Stimulated activated CD4-positive, alpha-beta T cell treated with anti-CD3 and anti-CD28 coated beads, Interleukin-2, amount 100 ng/mL, for 4 hours (primary cell): ENCODE measurements at places on chromosomes 5 and 9.

- no peak for DNase-seq
Measured at GRCh38 chr5:140327589-140327988, 18.8 kb downstream of the HBEGF start.

- DNase-seq, result no peak
Measured at GRCh38 chr9:135612981-135613910, 26.1 kb downstream of the GLT6D1 start.

- DNase-seq, result no peak
Measured at GRCh38 chr9:101119206-101119819, 90.8 kb downstream of the PLPPR1 start.

- no peak for DNase-seq
Measured at GRCh38 chr5:148956477-148957385, 106.1 kb downstream of the SH3TC2 start.

GRCh38 chr9:92159058-92159457, 43.8 kb upstream of the SPTLC1 start:
- DNase-seq, result no peak

GRCh38 chr5:154190595-154191304, at the start of gene GALNT10:
TSS of gene GALNT10 (plus strand) at chr5:154190733. CDS start at chr5:154190867, 134 bp downstream.
- DNase-seq, result peak; percentile 42

GRCh38 chr5:77168161-77168878, 42.2 kb upstream of the PDE8B start:
- no peak for DNase-seq

DNA sequence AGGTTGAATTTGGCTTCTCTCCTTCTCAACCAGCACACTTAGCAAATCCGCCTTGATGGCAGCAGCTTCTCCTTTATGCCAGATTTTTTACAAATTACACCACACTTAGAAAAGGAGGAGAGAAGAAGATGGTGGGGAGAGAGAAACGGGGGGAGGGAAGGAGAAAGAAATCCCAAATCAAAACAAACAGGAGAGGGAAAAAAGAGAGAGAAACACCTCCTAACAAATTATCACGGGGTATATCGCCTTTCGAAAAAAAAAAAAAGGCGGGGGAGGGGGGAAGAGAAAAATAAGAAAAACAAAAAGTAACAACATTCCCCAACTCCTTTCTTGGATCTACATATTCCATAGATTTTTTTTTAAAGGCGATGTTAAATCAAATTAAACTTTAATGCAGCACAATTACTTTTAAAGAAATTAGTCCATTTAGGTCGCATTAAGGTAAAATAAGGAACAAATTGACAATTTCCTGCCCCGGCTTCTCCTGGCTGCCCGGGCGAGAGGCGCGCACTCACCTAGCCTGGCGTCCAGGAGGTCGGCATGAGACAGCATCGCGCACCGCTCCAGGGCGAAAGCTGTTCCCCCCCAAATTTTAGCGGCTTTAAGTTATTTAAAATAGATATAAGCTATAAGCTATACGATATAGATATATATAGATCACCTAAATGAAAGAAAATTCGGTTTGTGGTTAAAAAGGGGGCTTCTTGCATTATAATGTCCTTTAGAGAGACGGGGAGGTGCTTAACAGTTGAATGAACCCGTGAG, at the start of gene OTP:
TSS of gene OTP (minus strand) at position 716 of the 765 bp plus-strand sequence. CDS start at position 552, 164 bp downstream.
- DNase-seq, result no peak

GRCh38 chr9:100784755-100785154, 206.9 kb downstream of the CAVIN4 start:
- DNase-seq, result no peak

DNA sequence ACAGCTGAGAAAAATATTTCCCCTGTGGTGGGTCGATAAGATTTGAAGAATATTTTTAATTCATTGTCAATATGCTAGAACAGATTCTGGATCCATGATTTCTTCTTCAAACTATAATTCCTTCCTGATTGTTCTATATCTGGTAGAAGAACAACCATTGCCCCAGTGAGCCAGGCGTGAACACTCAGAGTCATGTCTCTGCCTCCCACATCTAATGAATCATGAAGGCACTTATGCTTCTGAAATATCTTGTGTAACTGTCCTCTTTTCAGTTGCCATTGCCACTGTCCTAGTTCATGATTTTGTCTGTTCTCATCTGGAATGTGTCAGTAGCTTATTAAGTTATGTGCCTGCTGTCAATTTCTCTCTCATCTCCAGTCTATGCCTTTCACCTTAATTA, 40.0 kb downstream of the GABRG2 start:
- no peak for DNase-seq

DNA sequence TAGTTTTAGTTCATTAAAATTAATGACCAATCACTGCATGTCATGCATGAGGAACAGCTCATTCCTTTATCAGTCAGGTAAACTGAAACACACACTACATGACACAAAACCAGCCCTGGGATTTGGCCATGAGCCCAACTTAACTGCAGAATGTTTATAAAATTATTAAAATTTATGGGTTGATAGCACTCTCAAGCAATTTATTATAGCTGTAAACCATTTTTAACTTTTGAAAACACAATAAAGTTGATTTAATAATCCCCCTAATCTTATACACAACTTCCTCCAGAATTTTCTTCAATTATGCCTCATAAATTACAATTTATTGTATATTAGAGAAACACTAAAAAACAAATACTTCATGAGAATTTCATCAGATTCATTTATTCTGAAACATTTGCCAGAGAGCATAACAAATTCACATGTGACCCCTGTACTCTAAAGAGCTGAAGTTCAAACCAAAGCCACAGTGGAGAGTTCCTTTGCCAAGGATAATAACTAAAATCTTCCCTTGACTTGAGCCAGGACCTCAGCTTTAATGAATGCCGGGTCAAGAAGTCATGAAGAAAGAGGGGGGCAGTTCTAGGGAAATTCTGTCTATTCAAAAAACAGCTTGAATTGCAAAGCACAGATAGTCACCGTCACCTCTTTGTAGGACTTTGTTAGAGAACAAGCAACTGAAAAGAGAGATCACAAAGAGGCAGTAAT, 763.7 kb upstream of the GRAMD2B start:
- DNase-seq, result no peak

GRCh38 chr5:172274951-172275753, 8.4 kb downstream of the UBTD2 start:
- DNase-seq, result peak; percentile 70

- peak; percentile 44 for DNase-seq
Measured at GRCh38 chr9:136312436-136312835, 8.5 kb upstream of the CCDC187 start.

DNA sequence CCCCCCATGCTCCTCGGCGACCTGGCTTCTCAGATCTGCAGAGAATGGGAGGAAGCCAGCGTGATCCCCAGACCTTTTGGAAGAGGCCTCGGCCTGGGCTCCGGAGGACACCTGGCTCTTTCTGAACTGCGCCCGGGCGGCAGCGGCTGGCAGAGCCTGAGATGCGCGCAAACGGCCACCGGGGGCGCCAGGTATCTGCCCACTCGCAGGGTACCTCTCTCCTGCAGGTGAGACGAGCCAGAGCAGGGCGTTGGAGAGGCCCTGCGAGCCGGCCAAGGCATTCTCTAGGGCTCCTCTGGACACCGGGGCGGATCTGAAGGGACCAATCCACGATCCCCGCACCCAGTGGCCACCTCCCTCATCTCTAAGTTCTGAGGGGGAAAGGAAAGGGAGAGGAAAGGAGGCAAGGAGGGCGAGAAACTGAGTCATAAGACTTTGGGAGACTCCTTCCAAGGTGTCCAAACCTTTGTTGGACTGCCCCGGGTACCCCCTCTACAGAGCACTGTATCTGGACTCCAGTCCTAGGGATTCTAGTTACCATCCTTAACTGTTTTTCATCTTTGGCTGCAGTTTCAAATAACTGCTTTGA, 55.0 kb upstream of the SLC46A2 start:
- no peak for DNase-seq

GRCh38 chr9:26163931-26164330, 485.7 kb upstream of the TUSC1 start:
- no peak for DNase-seq

GRCh38 chr5:5497152-5497788, 74.8 kb downstream of the ICE1 start:
- DNase-seq, result no peak

DNA sequence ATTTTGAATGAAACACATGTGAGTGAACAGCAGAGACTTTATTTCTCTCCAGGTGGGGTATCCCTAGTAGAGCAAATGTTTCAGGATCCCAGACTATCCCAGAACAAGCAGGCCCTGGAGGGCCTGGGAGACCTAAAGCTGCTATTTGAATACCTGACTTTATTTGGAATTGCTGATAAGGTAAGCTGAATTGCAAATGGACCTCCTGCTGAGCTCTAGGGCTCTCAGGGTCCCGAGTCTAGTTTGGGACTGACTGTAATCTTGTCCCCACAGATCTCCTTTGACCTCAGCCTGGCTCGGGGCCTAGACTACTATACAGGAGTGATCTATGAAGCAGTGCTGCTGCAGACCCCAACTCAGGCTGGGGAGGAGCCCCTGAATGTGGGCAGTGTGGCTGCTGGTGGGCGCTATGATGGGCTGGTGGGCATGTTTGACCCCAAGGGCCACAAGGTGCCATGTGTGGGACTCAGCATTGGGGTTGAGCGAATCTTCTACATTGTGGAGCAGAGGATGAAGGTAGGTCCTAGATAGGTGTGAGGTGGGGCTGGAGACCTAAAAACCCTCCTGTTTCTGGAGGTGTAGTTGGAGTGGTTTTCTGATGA, 3.3 kb upstream of the ZMAT2 start:
- DNase-seq, result no peak

- DNase-seq, result no peak
Measured at GRCh38 chr5:26761045-26761444, 277.3 kb downstream of the CDH9 start.
